HEK293T (cell line): ENCODE measurements at places on chromosomes 13 and 19.

GRCh38 chr19:34676697-34677385 lies at the start of gene SCGB2B2:
Gene SCGB2B2, minus strand, starts transcription at chr19:34677159. Its CDS starts 82,596 bp downstream, at chr19:34594563.
- DNase-seq, result peak; percentile 68

- DNase-seq, result peak; percentile 90
Measured at GRCh38 chr19:45882652-45883585, 3.0 kb downstream of the IRF2BP1 start.

DNA sequence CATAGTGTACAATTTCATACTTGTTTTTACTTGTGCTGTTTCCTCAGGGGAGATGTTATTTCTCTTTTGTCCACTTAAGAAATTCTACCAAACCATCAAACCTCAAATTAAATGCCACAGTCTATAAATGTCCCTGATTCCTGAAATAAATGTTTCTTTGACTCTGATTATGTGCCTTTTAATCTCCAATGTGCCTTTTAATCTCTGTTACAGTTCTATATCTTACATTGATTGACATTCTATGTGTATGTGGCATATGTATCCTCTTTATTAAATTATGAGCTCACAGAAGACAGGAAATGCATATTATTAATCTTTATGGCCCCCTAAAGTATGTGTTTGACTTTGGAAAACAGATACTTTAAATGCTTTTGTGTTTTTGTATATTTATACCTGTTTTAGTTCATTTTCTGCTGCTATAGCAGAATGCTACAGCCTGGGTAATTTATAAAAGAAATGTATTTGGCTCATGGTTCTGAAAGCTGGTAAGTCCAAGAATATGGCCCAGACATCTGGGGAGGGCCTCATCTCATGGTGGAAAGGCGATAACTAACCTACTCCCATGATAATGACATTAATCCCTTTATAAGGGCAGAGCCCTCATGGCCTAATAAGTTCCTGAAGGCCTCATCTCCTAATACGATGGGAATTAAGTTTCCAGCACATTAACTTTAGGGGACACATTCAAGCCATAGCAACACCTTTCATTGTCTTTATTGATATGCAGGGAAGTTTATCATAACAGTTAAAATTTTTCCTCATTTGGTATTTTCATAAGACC lies 403.9 kb downstream of the LIG4 start:
- no peak for DNase-seq

GRCh38 chr19:35136977-35137702 lies 1.5 kb upstream of the FXYD1 start:
- DNase-seq, result no peak

DNA sequence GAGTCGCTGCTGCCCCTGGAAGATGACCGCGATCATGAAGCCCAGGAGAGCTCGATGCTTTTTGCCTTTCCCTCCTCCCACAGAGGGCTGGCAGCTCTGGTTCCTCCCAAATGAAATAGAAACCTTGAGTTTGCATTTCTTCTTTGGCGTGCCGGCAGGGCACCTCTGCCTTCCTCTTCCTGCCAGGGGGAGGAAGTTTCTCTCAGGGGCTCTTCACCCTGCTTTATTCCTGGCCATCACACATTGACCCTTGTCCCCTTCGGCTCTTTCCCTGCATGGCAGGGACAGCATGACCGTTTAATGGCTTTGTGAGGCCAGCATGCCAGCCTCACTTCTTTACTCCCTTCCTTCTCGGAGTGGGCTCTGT lies 47.9 kb downstream of the ACTN4 start:
- DNase-seq, result no peak

GRCh38 chr13:101915331-101915730 lies 462.9 kb downstream of the ITGBL1 start:
- DNase-seq, result no peak

- no peak for DNase-seq
Measured at GRCh38 chr19:8370176-8371010, 6.4 kb downstream of the ANGPTL4 start.

DNA sequence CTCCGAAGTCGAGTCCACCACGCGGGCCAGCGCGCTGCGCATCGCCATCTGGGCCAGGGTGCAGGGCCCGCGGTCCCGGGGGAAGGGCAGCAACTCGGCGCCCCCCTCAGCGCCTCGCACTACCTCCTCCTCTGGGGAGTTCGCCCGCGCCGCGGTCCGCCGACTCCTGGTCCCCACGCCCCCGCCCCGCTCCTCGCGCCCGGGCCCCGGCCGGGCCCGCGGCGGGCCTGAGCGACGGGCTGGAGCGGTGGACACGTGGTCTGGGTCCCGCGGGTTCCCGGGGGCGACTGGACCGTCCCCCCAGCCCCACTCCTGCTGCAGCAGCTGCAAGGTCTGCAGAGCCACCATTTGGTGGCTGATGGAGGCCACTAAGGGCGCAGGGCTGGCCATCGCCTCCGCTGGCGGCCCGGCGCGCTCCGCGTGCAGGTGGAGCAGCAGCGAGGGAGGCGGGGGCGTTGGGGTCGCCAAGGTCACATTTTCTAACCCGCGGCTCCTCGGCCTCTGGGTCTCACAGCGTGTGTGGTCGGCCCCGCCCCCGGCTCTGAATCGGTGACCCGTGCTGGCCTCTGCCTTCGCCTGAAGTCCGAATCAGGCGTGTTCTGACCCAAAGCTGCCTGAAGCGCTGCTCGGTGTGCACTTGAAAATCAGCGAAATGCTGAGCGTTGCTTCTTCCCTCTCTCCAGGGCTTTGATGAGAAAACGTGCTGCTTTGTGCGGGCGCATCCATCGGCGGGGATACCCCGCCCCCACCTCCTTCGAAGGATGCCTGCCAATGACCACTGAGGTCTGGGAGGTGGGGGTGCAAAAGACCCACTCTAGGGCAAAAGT lies at the start of gene DLEU7:
TSS of gene DLEU7 (minus strand) at position 436 of the 827 bp plus-strand sequence. CDS start at position 390, 46 bp downstream.
- no peak for DNase-seq

GRCh38 chr13:41702540-41702939 lies 245.2 kb downstream of the RGCC start:
- DNase-seq, result no peak

- DNase-seq, result no peak
Measured at GRCh38 chr19:3397266-3398022, 31.1 kb downstream of the NFIC start.

GRCh38 chr19:38888876-38889275 lies 10.5 kb downstream of the SIRT2 start:
- DNase-seq, result no peak

DNA sequence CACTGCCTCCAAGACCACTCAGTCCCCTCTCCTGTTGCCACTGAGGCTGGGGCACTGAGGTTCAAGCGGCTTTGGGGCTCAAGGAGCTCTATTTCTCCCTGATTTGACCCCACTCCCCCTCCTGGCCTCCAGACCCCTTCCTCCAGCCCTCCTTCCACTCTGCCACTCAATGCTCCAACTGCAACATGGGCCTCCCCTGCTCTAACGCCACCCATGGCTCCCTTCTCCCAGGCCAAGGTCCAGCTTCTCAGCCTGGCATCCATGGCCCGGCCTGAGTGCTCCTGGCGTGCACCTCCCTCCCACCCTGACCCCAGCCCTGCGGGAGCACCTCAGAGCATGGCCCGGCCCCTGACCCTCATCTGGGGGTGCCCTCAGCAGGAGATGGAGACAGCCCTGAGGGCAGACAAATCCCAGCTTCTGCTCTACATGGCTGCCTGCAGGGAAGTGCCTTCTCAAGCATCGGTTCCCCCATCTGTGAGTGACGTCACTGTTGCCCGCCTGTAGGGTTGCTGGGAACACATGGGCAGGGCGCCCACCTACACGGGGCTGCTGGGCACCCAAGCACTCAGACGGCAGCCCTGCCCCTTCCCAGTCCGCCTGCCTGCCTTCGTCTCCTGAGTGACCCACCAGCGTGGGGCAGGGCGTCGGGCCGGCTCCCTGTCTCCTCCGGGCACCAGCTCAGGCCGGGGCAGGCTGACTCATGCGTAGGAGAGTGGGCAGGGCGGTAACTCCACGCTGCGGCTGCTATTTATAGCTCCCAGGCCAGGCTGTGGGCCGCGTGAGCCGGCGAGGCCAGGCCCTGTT lies 1.6 kb upstream of the DIRAS1 start:
- DNase-seq, result no peak

DNA sequence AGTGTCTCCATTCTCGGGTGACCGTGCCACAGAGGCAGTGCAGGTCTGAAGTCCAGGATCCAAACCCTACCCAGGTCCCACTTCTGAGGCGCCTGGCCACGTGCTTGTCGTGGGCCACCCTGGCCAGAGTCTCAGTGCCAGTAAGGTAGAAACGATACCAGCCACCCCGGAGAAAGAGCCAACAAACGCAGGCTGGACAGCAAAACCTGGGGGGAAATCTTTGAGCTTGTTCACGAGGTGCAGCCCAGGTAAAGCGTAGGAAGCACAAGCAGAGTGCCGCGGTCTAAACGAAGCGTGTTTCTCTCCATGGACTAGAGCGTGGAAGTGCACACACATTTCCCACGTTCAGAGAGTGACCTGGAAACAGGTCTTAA lies 95.6 kb downstream of the ATP11A start:
- no peak for DNase-seq

DNA sequence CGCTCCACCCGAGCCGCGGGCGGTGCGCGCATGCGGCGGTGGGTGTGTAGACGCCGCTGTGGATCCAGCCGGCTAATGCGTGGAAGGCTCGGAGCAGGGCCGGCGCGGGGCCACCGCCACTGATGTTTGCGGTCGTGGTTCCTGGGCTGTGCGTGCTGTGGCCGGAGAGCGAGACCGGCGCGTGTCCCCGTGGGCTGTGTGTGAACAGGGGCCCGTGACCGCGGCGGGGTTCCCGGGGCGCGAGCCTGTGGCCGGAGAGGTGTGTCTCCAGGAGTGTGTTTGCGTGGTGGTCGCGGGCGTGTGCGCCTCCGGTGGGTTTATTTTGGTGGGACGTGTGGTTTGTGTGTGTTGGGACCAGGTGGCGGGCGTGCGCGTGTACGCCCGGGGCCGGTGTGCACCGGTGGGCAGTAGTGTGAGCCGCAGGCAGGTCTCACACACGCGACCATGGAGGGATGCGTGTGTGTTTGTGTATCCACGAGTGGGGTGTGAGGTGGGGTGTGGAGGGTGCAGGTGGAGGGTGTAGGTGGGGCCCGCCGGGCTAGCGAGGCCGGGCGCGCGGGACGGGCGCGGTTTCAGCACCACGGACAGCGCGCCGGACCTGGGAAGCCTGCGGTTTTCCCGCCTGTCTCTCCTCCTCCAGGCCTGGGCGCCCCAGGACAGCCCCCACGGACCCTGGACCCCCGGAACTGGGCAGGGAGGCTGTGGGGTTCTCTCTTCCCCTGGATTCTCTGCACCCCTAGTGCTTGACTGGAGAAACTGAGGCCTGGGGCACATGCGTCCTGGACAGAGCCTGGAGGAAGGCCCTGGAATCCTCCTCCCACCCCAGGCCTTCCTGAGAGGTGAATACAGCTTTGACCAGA lies 1.6 kb downstream of the HCN2 start:
- DNase-seq, result no peak

DNA sequence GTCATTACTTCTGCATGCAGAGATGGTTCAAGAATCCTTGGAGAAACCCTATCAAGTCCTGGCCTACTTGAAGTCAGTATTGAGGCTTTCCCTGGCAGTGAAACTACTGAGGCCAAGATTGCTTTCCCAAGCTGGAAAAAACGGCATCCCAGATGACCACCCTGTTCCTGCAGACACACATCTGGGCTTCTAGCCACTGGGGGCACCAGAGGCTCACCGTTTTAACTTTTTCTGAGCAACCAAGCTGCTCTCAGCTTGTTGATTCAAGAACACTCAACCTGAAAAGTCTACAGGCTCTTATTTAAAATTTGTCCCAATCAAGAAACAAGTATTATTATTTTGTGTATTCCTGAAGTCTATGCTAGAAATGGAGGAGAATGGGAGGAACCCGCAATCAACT lies 66.6 kb downstream of the SPRYD7 start:
- DNase-seq, result peak; percentile 52

DNA sequence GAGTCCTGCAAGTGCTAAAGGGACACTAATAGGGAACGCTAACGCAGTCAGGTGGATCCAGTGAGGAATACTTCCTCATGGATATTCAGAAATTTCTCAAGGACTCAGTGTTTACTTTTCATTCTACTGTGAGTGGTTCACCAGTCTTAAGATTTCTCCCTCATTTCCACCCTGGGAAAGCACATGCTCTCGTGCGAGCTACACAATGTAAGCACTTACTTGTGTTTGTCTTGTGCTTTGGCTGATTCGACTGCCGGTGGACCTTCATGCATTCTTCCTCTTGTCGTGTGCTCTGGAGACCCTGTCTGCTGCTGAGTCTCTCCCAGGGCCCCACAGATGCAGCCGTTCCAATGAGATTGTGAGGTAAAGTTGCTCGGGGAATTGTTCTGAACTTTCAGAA lies 180.1 kb downstream of the NUFIP1 start:
- no peak for DNase-seq

DNA sequence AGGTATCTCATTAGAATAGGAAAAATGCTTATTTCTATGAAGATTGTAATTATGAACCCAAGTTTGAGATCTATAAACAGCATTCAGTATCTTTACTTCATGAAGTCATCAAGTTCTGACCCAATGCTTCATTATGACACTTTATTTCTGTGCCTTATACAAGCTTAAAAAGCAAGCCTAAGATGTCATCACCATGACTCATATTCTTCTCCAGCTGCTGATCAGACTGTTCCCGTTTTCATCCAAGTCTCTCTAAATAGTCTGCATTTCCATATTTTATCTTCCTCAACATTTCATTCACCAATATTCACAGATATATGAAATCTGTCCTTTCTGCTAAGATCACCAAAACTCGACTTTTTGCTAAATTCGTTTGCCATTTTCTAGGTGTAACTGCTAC lies 1247.2 kb upstream of the PRR20A start:
- no peak for DNase-seq

GRCh38 chr13:44394658-44395057 lies 21.0 kb downstream of the SERP2 start:
- no peak for DNase-seq

DNA sequence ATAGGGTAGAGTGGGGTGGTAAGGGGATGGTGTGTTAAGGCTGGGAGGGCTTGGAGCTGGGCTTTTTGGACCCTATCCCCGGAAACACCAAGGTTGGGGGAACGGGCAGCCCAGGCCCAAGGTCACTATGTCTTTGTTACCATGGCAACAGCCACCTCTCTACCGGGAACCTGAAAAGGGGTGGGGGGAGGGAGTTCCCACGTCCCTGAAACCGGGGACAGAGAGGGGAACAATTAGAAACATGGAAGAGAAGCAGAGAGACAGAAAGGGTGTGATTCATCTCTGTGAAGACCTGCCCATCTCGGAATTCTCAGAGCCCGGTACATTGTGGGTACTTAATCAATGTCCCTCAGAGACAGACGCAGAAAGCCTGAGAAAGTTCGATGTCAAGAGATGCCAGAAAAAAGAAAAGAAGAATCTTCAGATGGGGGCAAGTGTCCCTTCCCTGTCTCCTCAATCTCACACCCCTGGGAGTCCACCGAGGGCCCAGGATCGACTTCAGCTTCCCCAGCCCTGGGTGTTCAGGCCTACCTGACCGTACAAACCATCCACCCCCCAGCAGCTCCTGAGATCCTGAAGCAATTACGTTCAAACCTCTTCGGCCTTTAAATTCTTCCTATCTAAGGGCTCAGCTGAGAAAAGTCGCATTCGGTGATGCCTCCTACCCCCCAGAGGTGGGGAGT lies 6.8 kb upstream of the LRFN1 start:
- no peak for DNase-seq

DNA sequence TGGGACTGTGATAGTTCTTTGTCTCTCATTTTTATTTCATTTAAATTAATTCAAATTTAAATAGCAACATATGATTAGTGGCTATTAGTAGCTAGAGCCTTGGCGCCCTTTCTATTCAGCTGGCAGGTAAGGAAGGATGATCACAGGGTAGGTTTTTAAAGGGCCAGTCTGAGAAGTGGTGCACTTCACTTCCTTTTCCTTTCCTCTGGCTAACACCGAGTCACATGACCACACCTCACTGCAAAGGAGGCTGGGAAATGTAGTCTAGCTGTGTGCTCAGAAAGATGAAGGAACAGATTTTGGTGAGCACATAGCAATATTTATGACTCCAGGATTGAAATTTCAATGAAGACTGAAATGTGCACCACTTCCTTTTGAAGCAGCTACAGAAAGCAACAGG lies 128.7 kb downstream of the TSHZ3 start:
- peak; percentile 19 for DNase-seq
